ENCODE measurements at places on chromosomes 12 and 14.

GRCh38 chr12:31298922-31299321 lies 27.0 kb downstream of the SINHCAF start:
- DNase-seq, result no peak

- no peak for DNase-seq
These were observed 236.7 kb downstream of the ANO2 start for GRCh38 chr12:5708371-5708770.

GRCh38 chr12:118376089-118377020 lies at the start of gene SUDS3:
Gene SUDS3, plus strand, starts transcription at chr12:118376555. Its CDS starts 137 bp downstream, at chr12:118376692.
- DNase-seq, result peak; percentile 99

- DNase-seq, result no peak
These were observed 12.6 kb upstream of the DIO2 start for GRCh38 chr14:80223696-80224465.

DNA sequence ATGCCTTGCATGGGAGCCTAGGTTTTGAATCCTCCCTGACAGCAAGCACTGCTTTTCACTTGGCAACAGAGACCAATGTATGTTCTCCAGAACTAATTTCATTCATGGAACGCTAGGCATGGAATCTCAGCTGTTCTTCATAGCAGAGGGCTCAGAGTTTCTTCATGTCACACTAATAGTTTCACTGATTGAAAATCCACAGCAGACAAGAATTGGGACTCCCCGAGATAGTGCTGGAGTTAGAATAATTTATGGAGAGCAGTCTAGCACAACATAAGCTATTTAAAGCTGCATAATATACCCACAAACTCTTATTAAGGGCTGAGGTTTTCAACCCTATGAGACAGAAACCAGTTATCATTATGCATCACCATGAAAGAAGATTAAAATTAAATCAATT lies 342.5 kb downstream of the TMEM132D start:
- no peak for DNase-seq

GRCh38 chr12:51913071-51914033 lies 6.0 kb downstream of the ACVRL1 start:
- DNase-seq, result no peak
